ENCODE measurements at places on chromosomes 7 and 10. TPM values are rescaled to one million over a fixed set of nuclear protein-coding genes. Genes with fewer than 3 reads are reported as not detected.

Gene NKX1-2
- total RNA-seq, result not detected

Gene ADGRA1
- total RNA-seq, result not detected

Gene SSC4D
- 0.81 TPM for total RNA-seq

Gene CNTNAP2
- total RNA-seq, result 0.54 TPM

Gene CFAP70
- 1.1 TPM for total RNA-seq

DNA sequence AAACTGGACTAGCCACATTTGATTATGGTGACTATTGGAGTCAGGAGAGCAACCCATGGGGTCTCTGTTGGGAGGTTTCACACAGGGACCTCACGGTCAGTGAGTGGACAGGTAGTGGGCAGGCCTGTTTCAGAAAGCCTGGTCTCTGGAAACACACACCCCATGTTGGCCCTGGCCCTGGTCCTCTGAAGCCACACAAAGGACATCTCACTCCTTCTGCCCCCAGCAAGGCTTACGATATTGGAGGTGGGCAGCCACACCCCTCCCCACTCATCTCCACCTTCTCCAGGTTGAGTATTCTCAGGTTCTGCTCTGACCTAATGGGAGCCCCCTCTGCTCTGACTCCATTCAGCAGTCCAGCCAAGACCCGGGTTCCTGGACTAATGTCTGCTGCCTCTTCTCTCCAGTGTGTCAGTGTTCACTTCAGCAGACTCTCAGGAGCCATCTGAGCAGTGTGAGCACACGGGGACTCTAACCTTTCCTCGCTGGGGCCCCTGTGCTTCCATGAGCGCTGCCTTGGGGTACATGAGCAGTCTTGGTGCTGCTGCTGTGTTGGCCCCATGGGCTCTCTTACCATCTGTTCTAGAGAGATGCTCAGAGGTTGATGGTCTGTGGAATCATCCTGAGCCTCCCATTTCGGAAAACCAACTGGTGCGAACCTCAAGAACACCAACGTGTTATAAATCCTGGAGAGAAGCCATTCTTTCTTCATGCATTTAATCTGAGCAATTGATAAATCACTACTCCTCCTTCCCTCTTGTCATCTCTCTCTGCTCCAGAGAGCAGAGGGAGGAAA, 748.6 kb downstream of the GRID1 start:
- DNase-seq, result no peak

DNA sequence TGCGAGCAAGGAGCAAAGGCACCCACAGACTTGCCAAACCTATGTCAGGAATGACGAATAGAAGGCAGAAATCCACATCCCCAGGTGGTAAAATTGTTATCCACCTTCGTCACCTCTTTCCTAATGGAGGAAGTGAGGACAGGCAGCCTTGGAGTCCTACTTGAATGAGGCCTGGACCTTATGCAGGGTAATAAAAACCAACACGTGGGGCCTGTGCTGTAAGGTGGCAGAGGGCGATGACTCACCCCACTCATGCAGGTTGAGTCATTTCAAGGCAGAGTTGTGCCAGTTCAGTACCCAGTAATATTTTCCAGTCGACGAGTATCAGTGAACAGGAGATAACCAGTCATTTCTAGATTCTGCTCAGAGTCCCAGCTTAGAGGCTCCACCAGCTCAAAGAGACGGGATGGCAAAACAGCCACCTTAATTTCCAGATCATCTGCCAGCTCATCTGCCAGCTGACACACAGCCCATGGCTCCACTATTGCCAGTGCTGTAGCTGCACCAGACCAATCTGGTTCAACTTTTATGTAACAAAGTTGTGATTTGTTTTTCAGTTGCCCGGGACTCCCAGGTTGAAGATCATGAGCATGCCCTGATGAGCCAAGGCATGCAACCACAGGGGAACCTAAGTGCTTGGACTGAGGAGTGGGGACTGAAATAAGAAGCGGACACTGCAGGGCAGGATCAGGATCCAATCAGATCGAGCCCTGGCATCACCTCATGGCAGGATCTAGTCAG, 176.2 kb upstream of the ITGB1 start:
- DNase-seq, result no peak

DNA sequence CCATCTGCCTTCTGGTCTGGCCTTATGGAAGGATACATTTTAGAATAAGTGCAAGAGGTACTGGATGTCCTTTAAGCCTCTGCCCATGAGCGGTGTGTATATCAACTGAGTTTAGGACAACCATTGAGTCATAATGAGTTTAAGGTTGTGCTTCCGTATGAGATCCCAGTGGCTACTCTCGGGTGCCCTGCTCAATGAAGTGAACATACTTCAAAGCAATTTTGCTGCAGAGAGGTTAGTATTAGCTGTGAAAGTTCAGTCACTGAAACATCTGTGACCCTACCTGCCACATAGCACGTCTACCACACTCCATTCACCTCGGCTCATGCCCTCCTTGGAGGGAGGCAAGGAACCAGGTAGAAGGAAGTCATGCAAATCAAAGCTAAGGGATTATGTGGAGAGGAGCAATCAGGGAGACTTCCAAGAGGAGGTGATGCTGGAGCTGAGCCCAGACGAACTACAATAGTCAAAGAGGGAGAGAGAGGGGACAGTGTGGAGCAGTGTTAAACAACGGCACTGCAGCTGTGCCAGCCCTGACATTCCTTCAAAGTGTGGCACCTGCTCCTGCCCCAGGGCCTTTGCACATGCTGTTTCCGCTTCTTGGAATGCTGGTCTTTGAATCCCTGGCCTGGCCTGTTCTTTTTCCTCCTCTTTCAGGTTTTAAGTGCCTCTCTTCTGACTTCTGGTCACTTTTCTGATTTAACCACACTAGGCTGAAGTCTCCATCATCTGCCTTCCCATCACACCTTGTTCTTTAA, 25.4 kb downstream of the BTBD16 start:
- DNase-seq, result no peak

GRCh38 chr10:119263951-119264617, 56.7 kb downstream of the GRK5 start:
- DNase-seq, result no peak

DNA sequence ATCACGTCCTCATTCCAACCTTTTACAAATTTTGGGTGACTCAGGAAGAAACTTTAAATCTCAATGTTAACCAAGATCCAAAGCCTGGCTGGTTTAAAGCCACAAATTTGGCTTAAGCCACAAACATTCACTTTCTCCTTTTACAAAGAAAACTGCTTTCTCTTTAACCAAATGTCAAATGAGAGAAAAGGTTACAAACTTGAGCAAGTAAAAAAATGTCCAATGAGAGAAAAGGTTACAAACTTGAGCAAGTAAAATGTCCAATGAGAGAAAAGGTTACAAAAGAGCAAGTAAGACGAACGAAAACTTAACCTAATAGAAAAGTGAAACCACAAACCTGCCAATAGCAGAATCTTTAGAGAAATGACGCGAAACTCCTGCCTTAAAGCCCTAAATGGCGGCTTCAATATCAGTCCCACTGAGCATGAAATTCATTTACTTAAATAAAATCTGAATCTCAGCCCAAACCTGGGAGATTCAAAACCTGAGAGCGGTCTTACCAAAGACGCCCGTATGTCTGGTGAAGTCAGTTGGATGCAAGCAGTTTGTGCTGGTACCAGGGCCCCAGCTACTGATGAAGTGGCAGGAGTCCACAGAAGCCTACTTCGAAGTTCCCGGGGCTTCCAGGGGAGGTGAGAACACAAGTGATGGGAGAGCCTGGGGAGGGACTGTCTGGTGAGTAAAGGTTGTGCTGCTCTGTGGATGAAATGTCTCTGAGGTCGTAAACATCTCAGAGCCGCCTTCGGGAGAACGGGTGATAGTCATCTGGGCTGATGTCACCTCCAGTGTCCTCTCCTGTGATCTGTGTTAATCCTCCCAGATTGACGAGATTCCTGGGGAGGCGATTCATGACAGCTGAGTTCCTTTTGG, 74.6 kb downstream of the PAXIP1 start:
- peak; percentile 99 for DNase-seq

DNA sequence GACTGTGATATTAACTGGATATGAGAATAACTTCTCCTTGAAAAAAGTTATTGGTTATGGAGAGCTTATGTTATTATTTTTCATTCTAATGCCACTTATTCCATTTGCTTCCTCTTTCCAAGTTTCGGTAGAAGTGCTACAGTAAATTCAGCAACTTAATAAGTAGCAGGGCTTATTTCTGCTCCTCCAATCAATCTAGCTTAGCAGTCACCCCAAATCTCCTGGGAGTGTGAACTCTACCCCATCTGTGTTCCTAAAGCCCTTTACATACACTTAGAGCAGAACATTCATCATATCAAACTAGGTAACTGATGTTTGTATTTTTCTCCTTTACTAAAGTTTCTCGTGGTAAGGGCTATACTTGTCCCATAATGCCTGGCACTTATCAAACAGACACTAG, 8.7 kb downstream of the ARL3 start:
- no peak for DNase-seq

DNA sequence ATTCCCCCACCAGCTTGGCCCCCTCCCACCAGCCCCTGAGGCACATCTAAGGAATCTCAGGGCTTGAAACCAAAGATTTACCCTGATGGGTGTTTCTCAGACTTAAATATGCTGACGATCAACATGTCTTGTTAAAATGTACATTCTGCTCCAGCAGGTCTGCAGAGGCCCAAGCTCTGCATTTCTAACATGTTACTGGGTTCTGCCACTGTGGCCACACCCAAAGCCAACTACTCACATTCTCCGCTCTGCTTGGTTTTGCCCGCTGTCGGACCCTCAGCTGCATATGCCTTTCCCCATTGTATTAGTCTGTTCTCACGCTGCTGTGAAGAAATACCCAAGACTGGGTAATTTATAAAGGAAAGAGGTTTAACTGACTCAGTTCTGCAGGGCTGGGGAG, 8.9 kb downstream of the PIP4K2A start:
- DNase-seq, result no peak

GRCh38 chr7:97851683-97852082, 20.5 kb downstream of the ASNS start:
- no peak for DNase-seq

DNA sequence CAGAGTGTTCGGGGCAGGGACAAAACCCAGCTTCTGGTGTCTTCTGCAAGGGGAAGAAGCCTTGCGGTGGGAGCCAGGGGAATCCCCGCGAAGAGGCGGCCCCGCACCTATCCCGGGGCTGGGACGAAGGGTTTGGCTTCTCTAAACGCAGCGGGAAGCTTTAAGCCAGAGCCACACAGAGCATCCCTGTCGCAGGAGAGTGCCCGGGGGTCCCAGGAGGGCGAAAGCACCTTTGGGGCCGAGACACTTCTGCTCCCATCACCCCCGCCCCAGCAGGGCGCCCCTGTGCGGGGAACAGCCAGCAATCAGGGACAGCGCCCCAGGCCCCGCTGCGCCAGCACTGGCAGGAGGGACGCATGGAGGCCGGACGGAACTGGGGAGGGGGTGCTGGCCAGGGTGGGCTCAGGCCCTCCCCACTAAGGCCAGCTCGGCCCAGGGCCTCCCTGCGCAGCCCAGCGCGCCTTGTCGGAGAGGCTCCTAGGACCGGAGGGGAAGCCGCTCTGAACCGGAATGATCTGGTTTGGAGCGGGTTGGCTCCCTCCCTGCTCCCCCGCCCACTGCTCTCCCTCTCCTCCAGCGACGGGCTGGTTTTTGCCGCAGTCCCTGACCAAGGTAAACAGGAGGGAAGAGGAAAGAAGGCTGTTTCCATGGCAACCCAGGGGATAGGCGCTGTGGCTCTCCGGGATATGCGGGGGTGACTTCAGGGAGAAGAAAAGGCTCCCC, 63.9 kb downstream of the TMEM209 start:
- DNase-seq, result peak; percentile 67

- no peak for DNase-seq
Measured at GRCh38 chr10:57972783-57973182, 294.9 kb downstream of the IPMK start.

DNA sequence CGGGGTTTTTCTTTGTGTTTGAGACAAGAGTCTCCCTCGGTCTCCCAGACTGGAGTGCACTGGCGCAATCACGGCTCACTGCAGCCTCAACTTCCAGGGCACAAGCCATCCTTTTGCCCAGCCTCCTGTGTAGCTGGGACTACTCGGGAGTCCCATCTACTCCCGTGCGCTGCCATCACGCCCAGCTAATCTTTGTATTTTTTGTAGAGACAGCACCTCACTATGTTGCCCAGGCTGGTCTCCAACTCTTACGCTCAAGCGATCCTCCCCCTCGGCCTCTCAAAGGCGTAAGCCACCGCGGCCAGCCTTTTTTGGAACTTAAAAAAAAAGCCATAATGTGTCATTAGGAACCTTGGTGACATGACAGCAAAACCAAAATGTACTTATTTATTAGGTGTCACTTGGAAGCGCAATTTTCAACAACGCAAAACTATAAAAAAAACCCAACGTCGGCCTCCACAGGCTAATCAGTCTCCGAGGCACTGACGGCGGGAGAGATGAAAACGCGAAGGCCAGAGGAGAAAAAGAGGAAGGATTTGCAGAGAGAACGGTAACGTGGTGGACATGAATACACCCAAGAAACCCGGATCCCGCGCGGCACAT, 911 bp upstream of the HNRNPH3 start:
- peak; percentile 22 for DNase-seq

Measured in hematopoietic multipotent progenitor cell (in vitro differentiated cells).